ENCODE measurements at places on chromosomes 2 and 18.

DNA sequence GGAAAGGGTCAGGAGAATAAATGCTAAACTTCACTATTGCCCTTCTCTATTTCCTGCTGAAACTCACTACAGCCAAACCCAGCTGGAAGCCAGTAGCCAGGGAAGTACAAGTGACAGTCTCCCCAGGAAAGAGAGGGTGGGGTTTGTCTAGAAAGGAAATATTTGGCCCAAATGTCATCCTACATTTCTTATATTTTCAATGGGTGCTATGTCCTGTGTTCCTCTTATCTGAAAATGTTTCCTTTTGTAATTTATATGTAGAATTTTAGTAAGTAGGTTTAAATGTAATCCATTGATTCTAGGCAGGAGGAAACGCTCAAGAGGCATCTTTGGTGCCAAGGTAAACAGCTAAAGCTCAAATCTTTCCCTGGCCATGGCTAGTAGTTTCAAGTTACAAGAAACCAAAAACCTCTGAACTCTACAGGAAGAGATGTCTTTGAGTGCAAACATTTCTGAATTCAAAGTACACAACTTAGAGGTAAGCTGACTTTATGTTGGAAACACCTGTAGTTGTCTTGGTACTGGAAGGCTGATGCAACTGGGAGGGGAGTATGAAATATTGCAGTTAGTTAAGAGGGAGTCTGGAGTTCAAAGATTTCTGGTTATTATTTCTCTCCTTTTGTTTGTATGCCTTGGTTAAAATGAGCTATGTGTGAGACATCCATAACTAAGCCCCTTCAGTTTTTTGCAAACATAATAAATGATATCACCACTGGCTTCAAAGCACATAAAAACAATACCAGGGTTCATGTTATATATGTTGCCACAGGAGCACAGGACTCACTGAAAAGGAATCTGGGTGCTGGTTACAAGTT lies 356.1 kb upstream of the ZC3H15 start:
- DNase-seq: no peak

DNA sequence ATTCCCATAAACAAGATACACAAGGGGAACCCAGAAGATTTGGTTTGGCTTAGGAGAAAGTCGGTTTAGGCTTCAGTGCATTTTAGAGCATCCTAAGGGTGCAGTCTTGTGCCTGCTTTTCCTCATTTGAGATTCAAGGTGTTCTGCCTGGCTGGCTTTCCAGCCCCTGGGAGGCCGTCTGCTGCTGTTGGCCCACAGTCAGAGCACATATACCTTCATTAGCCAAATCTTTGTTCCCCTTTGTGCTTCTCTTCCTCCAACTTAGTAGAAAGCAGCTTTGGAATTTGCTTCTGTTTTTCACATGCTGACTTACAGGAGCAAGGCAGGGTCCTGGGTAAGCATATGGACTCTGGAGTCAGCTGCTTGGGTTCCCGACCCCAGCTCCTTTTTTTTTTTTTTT lies 477.1 kb upstream of the TCF4 start:
- no peak for DNase-seq

GRCh38 chr2:100785626-100786296 lies 34.2 kb upstream of the NPAS2 start:
- no peak for DNase-seq

DNA sequence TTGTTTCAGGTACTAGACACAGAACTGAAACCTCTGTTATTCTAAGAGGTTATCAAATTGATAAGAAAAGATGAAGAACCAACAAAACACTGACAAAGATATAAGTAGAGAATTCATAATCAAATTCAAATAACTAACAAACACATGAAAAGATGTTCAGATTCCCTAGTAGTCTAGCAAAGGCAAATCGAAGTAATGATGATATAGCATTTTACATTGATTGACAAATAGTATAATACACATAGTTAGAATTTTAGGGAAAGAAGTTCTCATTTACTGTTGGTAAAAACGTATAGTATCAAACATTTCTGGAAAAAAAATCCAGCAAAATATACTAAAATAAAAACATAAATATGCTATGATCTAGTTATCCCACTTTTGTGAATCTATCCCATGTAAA lies 50.6 kb downstream of the DNAH7 start:
- DNase-seq: no peak

- DNase-seq: no peak
These were observed 52.7 kb upstream of the ITGA4 start for GRCh38 chr2:181404472-181404871.

DNA sequence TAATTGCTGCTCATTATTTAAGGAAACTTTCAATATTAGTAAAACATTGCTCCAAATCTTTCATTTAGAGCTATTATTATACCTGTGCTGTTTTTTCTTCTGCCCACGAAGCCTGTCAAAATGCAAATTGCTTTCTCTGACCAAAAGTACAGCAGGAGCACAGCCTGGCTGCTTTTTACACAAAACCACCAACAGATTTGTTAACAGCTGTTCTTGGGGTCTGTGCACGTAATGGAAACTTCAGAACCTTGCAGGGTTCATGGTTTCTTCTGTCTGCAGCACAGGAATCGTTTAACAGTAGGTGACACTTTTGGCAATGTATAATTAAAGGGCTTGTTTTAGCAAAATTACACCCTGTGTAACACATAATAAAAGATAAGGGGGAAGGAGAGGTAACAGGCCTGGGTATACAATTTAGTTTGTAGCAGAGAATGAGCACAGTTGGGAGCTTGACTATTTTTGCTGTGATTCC lies 447.3 kb downstream of the KCNJ3 start:
- DNase-seq: no peak

Data from activated CD4-positive, alpha-beta T cell treated with anti-CD3 and anti-CD28 coated beads for 1 hour (primary cell).